C1 segment of cervical spinal cord (tissue), 14 donors: ENCODE measurements at places on chromosomes 11 and 22.

DNA sequence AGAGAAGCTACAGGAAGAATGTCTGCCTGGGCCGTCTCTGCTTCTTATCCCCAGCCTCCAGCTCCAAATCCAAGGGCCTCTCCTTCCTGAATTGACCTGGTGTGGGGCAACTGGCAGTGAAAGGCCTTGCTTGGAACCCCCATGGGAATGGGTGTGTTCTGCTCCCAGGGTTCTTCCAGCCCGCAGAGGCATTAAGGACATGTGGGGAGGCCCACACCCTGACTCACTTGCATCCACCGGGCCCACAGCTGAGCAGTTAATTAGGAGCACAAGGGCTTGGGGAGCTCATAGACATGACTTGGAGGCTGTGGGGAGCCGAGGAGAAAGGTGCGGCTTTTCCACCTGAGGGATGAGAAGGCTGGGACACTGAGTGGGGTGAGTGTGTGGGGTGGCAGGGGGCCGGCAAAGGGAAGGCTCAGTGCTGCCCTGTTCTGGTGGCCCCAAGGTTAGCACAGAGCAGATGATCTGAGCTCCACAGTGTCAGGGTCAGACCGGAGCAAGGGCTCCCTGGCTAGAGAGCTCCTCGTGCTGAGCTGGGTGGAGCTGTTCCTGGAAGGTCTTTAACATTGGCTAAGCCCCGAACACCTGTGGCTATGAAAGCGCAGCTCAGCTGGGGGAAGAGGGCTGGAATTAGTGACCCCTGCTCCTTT is 64.5 kb upstream of the NECTIN1 start:
- DNase-seq, result no peak

DNA sequence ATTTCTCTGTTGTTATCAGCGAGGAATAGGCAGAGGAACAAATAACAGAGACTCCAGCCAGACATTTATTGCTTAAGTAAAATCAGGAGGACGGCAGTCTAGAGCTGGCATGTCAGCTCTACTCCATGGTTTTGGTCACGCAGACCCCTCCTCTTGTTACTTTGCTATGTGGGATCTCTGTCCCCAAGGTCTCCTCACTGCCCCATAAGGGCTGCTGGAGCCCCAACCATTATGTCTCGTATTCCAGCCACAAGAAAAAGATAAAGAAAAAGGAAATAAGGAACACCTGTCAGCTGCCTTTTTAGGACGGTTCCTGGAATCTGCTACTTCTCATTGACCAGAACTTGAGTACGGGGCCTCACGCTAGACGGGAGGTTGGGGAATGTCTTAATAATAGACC is 70.4 kb downstream of the ELFN2 start:
- DNase-seq, result no peak

DNA sequence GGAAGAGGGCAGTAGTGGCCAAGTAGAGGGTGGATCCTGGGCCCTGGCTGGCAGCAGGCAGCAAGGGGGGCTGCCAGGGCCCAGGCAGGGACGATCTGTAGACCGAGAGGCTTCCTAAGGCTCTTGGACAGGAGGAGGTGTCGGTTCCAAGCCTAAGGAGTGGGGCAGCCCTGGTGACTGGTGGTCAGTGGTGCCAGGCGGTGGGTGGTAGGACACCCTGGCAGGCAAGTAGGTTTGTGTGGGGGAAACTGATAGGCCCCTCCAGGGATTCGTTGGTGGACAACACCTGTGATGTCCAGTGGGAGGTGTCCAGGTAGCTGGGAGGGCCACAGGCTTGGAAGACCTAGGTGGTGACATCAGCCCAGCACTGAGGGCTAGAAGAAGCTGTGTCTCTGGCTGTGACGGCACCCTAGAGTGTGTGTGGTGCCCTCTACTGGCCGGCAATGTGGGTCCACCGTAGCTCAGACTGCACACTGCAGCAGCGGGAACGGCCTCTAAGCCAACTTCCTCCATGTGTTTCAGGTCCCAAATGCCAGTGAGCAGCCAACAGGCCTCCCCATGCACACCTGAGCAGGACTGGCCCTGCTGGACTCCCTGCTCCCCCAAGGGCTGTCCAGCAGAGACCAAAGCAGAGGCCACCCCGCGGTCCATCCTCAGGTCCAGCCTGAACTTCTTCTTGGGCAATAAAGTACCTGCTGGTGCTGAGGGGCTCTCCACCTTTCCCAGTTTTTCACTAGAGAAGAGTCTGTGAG is 9.4 kb upstream of the SAMM50 start:
- peak; percentile 27 for DNase-seq

GRCh38 chr11:104619751-104620150 is 278.5 kb downstream of the CASP12 start:
- no peak for DNase-seq

DNA sequence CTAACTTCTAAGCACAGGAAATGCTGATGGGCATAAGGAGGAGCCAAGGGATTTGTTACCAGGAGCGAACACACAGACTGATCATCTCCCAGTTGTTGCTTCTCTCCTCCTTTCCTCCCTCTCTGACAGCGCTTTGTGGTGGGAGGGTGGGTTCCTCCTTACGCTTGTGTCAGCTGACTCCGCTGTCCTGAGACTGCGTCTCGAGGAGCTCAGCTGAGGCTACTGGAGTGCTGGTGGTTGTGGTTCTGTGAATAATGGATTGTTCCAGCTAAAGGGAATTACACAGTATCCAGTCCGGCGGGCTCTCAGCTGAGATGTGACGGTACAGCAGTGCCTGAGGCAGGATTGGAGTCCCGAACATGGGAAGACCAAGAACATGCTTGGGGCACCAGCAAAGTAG is 113.4 kb downstream of the CTNND1 start:
- no peak for DNase-seq

- DNase-seq, result no peak
Measured at GRCh38 chr11:127816962-127817361, 770.4 kb downstream of the ETS1 start.

GRCh38 chr22:27198518-27199035 is 541.2 kb downstream of the MIAT start:
- no peak for DNase-seq

DNA sequence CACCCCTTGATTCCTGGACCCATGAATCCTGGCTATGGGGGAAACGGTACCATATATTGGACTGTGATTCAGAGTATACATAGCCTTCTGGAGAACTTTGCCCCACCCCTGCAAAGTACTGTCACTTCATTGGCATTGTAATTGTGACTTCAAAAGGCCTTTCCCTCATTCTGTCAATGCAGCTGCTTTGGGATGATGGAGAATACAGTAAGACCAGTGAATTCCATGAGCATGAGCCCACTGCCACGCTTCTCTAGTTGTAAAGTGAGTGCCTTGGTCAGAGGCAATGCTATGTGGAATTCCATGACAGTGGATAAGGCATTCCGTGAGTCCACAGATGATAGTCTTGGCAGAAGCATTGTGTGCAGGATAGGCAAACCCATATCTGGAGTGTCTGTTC is 25.7 kb upstream of the MSANTD2 start:
- DNase-seq, result no peak
